ENCODE measurements at places on chromosomes 16 and 17.
A peak's percentile ranks its signal among the peaks of the same experiment; 100 is the strongest.

GRCh38 chr16:23279721-23280153 lies 22.4 kb upstream of the SCNN1B start:
- peak; percentile 77 for DNase-seq

DNA sequence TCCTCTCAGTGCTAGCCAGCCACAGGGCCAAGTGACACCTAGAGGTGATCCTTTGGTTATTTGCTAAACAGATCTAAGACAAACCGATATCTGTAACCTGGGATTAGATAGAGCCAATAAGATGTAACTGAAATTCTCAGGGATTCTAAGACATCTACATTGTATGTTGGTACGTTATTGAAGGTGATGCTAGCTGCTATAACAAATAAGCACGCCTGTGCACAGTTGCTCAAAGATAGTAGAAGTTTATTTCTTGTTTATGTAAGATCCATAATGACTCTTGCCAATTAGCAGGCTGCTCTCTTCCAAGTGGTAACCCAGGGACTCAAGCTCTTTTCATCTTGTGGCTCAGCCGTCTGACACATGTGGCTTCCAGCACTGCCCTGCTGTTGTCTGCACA lies 370.3 kb downstream of the WWOX start:
- no peak for DNase-seq

- DNase-seq = peak; percentile 20
Observed at GRCh38 chr16:9094011-9094846, 2.8 kb downstream of the HAPSTR1 start.

- DNase-seq = no peak
Observed at GRCh38 chr17:13749166-13749890, 147.6 kb upstream of the HS3ST3A1 start.

- DNase-seq = no peak
Observed at GRCh38 chr17:67577429-67578141, 140.2 kb upstream of the NOL11 start.

DNA sequence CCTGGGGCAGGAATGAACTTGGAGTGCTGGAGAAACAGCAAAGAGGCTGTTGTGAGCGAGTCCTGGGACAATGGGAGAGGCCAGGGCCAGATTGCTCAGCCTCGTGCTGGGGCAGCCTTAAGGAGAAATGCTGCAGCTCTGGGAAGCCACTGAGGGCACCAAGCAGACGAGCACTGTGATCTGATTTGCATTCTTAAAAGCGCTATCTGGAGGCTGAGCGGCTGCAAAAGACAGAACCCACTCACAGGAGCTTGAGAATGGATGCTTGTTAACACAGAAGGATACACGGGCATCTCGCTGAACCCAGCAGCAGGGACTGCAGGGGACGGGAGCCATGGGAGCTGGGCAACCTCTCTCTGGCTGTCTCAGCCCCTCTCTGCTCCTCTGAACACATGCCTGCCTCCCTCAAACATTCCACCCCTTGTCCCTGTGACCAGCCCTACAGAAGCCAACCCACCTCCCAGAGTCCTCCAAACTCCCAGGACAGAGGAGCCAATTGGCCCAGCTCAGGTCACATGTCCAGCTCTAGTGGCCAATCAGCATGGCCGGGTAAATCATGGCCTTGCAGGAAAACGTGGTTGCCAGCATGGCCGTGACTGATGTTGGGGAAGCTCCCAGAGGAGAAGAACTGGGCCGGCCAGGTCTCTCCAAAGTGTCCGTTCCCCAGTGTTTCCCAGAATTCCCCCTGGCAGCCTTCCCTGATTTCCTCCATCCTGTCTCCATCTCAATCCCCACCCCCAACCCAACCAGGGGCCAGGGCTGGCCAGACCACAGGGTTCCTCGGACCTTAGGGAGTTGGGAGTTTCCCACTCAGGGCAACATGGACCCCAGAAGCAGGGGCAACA lies 60.3 kb downstream of the GSG1L start:
- no peak for DNase-seq

DNA sequence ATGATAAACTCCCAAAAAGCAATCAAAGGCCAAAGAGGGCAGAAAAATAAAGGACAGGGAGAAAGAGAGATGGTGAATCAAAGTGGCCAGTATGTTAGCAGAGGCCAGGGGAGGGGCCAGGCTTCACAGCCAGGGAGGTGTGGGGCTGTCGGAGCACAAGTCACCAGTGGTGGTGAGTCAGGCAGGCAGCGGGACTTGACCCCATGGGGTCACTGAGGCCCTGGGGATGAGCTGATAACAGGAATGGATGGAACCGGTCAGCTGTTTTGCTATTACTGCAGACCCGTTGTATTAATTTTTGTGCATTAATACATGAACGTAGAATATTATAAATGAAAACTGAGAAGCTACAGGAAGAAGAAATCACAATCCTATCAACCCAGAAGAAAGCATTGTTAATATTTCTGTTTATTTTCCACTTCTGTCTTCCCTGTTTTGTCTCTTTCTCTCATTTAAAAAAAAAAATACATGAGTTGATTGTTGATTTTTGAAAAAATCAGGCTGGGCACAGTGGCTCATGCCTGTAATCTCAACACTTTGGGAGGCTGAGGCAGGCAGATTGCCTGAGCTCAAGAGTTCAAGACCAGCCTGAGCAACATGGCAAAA lies 106.9 kb downstream of the SOCS1 start:
- peak; percentile 76 for DNase-seq

- no peak for DNase-seq
Observed at GRCh38 chr17:44651228-44651627, 5.0 kb upstream of the MEIOC start.

- DNase-seq = no peak
Observed at GRCh38 chr16:80298676-80299075, 242.1 kb upstream of the DYNLRB2 start.

DNA sequence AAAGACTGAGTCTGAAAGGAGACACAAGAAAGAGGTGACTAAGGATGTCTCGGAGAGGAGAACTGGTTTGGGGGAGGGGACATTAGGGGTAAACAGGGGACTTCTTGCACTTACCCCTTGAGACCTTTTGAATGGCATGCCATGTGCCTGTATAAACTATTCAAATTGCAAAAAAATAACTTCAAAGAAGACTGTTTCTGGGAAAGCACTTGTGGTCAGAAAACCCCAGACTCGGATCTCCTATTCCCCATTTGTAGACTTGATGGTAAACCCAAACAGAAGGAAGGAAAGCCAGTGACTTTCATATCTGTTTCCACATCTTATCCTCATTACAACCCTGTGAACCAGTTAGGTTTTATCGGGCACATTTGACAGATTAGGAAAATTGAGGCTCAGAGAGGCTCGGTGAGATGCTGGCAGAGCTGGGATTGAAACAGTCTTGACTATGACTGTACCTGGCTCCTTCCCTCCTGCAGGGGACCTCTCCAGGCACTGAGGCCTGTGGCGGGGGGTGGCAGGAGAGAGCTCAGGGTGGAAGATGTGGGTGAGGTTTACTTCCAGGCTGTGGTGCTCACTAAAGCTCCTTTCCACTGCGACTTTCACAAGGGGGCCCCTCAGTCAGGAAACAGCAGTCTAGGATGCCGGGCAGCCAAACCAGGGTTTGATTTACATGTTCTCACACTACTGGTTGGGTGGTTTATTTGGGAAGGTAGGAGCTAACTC lies 30.5 kb upstream of the PLCG2 start:
- DNase-seq = no peak

DNA sequence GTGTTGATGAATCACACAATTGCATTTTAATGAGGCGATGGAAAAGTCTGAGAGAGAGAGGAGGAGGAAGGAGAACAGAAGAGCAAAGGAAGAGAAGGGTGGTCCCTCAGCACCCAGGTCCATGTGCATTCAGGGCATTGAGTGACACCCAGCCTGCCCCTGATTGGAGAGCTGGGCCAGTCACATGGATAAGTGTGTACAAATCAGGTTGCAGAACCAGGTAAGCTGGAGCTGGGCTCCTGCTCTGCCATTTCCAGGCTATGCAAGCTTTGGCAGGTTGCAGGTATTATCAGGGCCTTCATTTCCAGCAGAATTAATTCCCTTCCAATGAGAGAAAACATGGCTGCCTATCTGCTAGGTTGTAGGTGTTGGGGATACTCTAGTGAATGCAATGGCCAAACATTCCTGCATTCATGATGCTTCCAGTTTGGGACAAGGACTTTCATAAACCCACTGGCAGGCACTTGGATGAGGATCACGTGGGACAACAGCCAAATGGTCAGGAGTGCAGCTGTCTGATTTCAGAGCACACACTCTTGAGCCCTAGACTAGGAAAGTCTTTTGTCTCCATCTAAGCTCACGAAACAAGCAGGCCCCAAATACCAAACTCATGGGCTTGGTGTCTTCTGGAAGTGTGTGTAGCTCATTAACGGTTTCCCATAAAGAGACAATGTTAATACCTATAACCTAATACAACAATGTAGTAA lies 577.9 kb upstream of the CDH5 start:
- no peak for DNase-seq

GRCh38 chr16:28062261-28062846 lies 1.2 kb downstream of the GSG1L start:
- no peak for DNase-seq

GRCh38 chr16:80570106-80570478 lies 29.3 kb downstream of the DYNLRB2 start:
- no peak for DNase-seq

DNA sequence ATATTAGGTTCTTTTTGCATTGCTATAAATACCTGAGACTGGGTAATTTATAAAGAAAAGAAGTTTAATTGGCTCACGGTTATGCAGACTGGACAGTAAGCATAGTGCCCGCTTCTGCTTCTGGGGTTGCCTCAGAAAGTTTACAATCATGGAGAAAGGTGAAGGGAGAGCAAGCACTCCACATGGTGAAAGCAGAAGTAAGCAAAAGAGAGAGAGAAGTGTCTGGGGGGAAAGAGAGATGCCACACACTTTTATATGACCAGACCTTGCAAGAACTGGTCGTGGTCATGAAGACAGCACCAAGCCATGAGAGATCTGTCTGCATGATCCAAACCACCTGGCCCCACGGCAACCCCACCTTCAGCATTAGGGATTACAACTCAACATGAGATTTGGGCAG lies 45.4 kb downstream of the KCNJ16 start:
- no peak for DNase-seq

GRCh38 chr16:57383276-57384247 lies 11.3 kb downstream of the CX3CL1 start:
- DNase-seq = peak; percentile 95

GRCh38 chr16:85357924-85358505 lies 245.7 kb upstream of the CIBAR2 start:
- no peak for DNase-seq

DNA sequence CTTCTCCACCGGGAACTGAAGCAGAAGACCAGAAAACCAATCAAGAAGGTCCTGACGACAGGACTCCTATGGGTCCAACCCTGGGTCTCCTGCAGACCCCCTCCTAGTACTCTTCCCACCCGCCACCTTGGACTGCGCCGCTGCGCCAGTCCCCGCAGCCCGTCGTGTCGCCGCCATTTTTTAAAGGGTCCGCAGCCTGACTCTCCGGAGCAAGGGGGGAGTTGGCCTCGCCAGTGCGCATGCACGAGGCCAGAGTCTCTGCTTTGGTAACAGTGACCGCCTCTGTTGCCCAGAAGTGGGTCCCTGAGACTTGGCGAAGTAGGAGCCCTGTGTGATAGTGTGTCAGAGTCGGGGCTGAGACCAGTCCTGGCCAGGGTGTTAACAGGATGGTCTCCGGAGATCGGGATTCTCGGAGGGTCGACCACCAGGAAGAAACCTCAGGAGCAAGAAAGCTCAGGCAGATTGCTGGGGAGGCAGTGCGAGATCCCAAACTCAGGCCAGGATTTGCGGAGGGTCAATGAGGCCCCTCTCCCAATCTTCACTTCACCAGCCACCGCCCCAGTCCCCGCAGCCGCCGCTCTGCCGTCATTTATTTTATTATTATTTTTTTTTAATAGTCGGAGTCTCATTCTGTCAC lies 612.5 kb downstream of the KCNJ18 start:
- no peak for DNase-seq

DNA sequence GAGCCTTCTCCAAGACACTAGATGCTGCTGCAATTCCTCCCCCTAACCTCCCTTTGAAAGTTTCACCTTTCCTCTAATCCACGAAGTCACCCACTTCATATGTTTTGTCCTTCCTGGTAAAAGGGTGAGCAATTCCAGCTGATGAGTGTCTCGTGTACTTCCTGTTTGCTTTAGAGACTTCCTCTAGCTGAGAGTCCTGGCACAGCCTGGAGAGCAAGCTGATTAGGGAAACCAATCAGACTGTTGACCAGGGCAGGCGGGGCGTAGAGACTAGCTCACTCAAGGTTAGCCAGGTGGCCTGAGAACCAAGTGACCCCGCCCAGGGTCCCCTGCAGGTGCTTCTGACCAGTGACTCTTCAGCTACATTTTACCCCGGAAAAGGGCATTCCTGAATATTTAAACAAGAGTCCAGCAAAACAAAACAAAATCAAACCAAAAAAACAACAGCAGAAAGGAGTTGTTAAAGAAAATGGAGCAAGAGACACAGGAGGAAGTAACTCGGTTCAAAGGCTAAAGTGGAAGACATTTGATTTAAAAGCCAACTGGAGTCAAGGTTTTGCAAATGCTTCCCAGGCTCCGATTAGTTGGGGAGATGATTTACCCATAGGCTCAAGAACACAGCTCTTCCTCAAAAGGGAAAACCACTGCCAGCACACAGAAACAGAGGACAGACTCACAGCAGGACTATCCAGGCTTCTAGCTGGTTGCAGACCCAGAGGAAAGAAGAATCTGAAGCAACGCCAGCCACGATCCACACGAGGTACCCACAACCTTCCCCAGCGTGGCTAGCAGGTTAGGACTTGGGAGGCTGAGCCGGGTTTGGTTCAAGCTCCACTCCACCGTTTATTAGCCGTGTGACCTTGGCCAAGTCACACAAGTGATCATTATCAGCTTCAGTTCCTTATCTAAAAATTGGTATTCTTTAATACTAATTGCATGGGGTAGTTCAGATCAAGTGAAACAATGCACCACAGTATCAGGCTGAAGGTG lies 13.4 kb downstream of the HSPB9 start:
- peak; percentile 86 for DNase-seq

GRCh38 chr17:81412490-81413093 lies 17.3 kb downstream of the BAHCC1 start:
- DNase-seq = peak; percentile 80

DNA sequence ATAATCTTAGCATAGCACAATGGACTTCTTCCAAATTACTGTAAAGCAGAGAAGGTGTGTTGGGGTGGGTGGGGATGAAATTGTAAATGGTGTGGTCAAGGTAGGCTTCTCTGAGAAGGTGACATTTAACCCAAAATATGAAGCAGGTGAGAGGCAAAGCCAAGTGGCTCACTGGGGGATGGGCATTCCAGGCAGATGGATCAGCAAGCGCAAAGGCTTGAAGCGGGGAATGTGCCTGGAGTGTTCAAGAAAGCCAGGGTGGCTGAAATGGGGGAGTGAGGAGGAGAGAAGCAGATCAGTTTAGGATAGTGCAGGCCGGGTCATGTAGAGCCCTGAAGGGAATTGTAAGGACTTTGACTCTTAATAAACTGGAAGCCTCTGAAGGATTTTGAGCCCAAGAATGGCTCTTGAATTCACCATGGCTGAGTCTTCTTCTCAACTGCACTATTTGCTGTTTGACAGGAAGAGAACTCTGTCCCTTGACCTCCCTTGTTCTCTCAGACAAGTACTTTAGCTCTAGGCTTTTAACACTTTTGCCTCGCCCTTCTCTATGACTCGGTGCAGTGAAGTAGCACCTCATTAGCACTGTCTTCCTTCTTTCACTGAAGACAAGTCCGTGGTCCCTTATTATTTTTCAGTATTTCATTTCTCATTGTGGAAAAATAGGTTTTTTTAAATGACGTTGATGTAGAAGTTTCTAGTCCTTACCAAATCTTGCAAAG lies 14.7 kb downstream of the CACNG3 start:
- no peak for DNase-seq
